Activated gamma-delta T cell treated with anti-CD3 and anti-CD28 coated beads, Interleukin-2, amount 50 U/mL, for 16 hours (primary cell): ENCODE measurements at places on chromosomes 3 and 15.
A peak's percentile ranks its signal among the peaks of the same experiment; 100 is the strongest.

DNA sequence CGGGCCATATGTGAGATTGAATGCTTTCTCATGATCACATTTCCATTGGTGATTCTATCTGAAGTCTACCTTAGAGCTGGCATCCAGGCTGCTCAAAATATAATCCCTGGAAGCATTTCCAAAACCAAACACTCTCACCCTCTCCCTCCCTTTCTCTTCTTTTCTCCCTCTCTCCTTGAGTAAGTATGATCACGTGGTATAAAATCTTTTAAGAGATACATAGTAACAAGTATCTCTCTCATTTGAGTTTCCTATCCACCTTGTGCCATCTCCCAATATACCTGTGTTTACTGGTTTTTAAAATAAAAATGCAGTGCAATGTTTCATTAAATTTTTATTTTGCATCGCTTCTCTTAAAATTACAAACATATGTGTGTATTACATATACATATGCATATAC lies 350.9 kb upstream of the KCNH8 start:
- no peak for DNase-seq

GRCh38 chr3:183529717-183530116 lies 25.8 kb downstream of the KLHL6 start:
- no peak for DNase-seq

DNA sequence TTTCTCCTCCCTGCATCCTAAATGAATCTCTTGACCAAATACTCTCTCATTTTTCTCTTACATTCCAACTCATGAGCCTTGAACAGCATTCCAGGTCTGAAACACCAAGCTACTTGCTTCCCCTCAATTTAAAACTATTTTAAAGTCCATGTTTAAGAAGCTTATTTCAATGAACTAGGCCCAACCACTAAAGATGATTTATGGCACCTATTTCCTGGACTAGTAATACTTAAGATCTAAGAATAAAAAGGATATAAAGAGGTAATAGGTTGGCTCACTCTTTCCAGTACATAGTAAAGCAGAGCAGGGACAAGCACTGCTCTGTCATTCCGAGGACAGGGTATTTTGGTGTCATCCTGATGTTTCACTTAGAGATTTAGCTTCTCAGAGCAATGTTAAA lies 219.3 kb upstream of the TMCO5A start:
- DNase-seq = no peak

GRCh38 chr3:167300207-167300606 lies 79.9 kb downstream of the ZBBX start:
- no peak for DNase-seq

DNA sequence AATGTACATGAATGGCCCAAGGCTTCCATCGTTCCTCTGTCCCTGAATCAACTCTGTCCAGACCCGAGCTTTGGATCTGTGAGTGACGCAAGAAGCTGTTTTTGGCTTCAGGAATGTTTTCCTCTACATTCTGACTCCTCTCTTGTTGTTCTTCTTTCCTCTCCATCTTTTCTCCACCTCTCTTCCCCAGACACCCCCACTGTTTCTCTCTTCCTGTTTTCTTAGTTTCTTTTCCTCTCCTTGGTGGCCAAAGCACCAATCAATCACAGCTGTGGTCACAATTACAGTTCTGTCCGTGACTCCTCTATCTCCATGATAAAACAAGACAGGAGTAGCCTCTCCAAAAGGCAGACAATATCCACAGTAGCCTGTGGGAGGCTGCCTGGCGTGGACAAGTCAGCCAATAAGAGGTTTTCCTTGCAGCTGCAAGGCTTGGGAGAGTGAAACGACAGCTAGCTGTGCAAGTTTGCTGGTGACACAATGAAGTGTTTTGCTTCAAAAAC lies 4.9 kb upstream of the TMEM212 start:
- DNase-seq = no peak

GRCh38 chr15:89112341-89112971 lies 24.2 kb downstream of the ABHD2 start:
- DNase-seq = no peak

- DNase-seq = no peak
Observed at GRCh38 chr3:122989856-122990575, 37.5 kb downstream of the SEMA5B start.

DNA sequence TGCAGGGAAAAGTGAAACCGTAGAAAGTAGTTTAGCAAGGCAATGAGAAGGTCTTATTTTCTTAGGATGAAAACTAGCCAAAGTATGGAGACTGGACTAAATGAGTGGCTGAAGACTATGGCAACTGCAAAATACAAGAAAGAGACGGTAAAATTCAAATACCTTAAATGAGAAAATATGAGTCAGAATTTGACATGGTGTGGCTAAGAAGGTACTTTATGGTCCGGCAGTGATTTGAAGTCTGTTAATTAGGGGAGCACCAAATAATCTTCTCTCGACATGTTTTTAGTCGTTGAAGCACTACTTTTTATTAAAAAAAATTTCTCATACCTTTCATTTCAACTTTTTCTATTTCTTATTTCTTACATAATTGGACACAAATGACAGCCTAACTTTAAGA lies 12.8 kb upstream of the CMC1 start:
- no peak for DNase-seq

DNA sequence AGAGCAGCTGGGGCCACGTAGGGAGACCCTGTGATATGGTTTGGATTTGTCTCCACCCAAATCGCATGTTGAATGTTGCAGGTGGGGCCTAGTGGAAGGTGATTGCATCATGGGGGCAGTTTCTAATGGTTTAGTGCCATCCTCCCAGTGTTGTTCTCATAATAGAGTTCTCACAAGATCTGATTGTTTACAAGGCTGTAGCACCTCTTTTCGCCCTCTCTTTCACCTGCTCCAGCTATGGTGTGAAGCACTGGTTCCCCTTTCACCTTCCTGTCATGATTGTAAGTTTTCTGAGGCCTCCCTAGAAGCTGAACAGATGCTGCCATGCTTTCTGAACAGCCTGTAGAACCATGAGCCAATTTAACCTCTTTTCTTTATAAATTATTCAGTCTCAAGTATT lies 198.9 kb upstream of the CBLB start:
- no peak for DNase-seq

DNA sequence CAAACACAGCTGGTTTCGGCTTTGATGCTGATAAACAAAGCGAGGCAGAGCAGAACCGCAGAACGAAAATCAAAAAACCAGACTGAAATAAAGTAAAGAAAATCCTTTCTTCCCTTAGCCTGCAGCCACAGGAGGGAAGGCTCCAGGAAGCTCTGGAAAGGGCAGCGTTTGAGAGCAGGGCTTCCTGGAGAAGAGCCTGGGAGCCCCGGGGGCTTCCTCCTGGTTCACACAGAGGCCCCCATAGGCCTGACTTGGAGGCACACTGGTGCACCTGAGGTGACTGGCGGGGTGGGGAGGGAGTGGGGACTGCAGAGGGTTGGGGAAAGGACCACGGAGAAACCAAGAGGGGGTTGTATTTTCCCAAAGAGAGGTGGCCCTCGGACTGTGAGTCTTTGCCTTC lies 98.8 kb upstream of the WNT5A start:
- no peak for DNase-seq

DNA sequence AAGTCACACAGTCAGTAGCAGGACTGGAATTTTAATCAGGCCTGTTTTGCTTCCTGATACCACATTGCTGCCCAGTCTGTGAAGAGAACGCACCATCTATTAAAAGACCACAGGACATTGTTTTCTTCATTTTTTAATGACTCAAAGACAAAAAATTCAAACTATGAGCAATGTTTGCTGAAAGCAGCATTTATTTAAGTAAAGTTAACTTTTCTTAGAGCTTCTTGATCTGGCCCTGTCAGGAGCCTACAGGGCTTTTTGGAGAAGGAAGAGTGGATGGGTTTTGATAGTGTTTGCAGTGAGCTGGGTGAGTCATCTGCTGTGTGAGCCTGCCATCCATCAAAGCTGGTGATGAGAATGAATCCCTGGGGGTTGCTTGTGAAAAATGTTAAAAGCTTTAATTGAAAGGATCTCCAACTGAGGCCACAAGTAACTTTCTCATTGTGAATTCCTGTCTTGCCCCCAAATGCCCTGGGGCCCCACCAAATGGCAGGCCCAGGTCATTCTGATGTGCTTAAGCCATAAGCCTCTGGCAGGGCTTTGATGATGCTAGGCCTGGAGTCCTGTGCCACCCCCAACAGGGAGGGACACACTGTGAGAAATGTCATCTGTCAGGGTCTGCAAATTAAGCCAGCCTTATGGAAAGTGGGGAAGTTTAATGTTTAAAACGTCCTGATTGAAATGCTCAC lies 136.2 kb upstream of the PFN2 start:
- no peak for DNase-seq

DNA sequence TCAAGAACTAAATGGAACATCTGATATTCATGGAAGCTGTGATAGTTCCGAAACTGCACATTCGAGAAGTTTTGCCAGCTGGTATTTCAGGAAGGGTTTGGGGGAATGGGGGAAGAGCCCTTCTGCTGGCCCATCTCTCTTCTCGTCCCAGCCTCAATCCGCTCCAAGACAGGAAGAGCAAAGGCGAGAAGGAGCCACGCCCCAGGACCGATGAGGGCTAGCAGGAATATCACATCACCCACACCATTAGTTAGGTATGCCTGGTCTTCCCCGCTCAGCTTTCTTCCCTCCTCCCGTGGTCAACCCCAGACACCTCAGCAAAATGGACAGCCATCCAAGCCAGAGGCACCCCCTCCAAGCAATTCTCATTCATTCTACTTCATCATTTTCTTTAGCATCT lies 14.9 kb upstream of the PCSK6 start:
- no peak for DNase-seq

- no peak for DNase-seq
Observed at GRCh38 chr3:156417559-156418132, 137.3 kb downstream of the SSR3 start.

DNA sequence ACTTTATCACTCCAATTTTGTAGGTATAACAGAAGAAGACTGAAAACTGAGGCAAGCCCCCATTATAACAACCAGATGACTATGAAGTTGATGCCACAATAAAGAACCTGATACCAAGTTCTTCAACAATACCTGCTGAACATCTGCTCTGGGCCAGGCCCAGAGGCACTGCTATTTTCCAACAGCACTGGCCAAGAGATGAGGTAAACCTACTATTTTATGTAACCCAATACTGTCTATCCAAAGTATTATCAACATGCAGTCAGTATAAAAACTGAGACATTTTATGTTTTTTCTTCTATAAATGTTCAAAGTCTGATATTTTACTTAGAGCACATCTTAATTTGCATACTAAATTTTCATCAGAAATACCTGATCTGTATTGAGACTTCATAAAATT lies 6.1 kb downstream of the SPG11 start:
- DNase-seq = no peak

DNA sequence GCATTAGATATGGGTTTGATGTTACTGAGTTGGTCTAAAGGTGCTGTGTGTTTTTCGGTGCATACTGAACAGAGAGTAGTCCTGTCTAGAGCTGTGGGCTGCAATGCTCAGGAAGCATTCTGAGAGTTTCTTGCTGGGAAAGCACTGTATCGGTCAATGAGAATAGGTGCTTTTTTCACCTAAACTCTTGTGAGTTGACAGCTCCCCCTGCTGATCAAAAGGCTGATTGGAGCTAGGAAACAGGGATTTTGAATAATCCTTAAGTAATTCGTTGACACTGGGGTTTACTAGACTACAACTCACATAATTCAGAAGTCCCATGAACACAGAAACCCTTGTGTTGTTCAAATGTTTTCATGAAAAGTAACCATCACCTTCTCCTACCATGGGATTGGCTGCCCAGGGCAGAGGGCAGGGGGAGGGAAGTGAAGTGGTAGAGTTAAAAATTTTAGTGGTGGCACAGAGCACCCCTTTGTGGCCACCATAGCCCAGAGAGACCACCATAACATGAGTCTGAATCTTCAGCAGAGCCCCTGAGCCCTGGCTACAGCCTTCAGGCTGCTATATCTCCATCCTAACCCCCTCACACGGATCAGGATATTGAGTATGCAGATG lies 13.0 kb upstream of the MANF start:
- peak; percentile 23 for DNase-seq

DNA sequence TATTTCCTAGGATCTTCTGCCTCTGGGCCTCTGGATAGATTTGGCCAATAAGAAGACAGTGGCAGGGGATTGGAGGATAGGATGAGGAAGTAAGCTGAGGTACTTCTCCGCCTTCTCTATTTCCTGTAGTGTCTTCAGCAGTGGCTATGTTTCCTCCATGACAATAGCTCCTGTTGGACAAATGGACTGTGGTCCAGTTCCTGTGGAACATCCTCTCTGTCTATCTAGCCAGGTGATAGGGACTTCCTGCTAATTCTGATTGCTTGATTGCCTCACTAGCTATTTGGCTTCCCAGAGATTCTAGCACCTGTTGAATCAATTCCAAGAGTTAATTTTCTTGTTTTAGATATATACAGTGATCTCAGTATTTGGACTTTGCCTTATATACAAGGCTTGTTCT lies 456.2 kb upstream of the NECTIN3 start:
- DNase-seq = no peak

DNA sequence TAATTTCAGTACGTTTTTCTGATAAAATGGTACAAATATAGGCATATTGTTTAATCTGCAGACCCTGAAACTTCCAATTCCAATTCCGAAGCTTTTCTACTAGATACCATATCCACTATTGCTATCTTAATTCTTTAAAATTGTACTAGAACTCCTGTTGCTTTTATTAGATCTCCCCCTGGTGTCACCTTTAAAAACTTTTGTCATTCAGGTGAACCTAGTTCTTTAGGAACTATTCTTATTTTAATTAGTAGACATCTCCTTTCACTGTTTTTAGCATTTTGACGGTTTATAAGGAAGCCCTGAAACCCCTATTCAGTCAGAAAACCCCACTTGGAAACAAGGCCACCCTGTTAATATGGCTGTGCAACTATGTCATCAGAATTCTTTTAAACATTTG lies 22.3 kb downstream of the C2CD4B start:
- DNase-seq = no peak

GRCh38 chr3:119628816-119629445 lies 31.2 kb downstream of the PLA1A start:
- no peak for DNase-seq

GRCh38 chr3:113166719-113167492 lies 44.5 kb upstream of the BOC start:
- DNase-seq = no peak

- no peak for DNase-seq
Observed at GRCh38 chr15:78387246-78388037, 47.3 kb downstream of the CRABP1 start.

GRCh38 chr15:60390871-60391501 lies 6.8 kb downstream of the ANXA2 start:
- no peak for DNase-seq

DNA sequence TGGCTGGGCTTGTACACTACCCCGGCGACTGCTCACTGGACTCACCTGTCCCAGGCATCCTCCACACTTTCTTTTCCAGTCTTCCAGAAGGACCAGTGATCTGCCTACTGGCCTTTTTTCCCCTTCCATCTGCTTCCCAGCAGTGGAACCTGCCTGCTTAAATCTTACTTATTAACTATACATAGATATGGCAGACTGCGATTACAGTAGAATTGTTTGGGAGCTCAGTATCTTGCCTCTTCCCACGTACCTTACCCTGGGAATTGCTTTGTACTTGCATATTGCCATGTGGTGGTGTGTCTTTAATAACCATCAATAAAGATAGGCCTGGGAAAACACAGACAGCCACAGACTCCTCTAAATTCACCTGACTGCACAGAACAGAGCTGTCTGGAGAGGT lies 11.8 kb upstream of the HES1 start:
- no peak for DNase-seq
